Activated CD4-positive, alpha-beta T cell treated with anti-CD3 and anti-CD28 coated beads, Interleukin-2, amount 50 U/mL, for 48 hours (primary cell): ENCODE measurements at places on chromosomes 1 and 21.

DNA sequence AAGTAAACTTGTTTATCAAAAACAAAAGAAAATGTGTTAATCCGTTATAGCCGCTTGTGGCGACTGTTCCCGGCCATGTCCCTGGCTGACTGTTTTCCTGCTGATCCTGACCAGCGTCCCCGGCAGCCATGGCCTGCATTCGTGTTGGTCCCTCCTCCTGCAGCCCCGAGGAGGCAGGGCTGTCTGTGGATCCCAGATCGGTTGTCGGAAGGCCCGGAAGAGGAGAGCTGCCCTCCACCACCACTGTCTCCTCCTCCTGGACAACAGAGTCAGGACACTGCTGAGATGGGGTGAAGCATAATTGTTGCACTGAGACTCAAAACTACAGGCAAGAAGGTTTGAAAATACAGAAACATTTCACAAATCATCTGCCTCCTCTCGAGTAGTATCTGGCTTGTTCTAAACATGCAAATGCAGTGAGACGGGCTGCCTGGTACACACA is 3.6 kb upstream of the MXRA8 start:
- no peak for DNase-seq

- DNase-seq = no peak
Measured at GRCh38 chr1:32764826-32765569, 52.2 kb downstream of the YARS1 start.

DNA sequence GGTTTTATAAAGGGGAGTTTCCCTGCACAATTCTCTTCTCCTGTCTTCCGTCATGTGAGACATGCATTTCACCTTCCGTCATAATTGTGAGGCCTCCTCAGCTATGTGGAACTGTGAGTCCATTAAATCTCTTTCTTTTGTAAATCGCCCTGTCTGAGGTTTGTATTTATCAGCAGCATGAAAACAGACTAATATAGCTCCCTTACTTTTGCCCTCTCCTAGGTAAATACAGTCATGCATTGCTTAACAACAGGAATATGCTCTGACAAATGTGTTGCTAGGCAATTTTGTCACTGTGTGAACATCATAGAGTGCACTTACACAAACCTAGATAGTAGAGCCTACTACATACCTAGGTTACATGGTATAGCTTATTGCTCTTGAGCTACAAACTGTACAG is 616.8 kb downstream of the RWDD3 start:
- no peak for DNase-seq

DNA sequence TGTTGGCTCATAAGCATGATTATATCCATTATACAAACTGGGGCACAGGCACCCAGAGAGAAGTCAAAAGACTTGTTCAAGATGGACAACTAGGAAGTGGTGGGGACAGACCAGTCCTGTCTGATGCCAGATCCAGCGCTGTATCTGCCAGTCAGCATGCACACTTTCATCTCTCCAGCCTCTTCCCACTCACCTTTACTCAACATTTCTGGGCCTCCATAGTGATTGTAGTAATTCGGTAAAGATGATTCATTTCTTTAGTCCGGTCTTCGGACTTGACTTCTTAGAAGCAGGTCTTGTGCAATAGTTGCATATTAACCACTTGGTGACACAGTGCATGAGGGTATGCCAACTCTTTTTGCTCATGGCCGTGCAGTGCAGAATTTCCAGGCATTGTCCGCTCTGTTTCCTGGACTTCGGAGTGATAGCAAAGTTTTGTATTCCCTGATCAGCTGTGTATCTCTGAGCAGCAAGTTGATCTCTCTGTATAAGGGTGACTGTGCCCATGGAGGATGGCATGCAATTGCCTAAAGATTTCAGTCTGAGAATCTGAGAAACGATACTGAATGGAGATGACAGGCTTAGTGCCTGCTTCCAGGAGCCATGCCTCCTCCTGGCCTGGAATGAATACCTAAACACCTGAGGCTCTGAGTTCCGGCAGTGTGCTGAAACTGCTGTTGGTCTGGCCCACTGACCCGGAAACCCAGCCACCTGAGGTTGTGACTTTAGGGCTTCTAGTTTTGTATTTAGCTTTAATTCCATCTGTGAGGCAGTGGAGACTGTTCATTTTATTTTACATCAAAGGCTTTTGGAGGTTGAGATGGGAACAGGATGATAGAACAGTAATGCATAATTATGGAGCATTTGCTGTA is 39.0 kb downstream of the GALNT2 start:
- DNase-seq = peak; percentile 19

- no peak for DNase-seq
Measured at GRCh38 chr1:54016343-54017282, 1.4 kb downstream of the LDLRAD1 start.

DNA sequence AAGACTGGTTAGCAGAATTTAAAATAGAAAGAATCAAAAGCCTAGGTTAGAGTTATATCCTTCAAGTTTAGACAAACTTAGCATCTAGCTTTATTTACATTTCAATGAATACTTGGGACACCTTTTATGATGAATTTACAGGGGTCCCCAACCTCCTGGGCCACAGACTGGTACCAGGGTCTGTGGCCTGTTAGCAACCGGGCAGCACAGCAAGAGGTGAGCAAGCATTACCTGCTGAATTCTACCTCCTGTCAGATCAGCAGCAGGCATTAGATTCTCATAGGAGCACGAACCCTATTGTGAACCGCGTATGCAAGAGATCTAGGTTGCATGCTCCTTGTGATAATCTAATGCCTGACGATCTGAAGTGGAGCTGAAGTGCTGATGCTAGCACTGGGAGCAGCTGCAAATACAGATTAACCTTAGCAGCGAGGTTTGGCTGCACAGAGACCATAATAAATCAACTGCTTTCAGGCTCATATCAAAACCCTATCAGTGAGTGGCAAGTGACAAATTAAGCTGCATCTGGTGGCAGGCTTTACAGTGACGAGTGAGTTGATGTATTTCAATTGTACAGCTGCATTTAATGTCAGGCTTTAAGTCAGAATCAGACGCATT is 82.0 kb downstream of the UCHL5 start:
- no peak for DNase-seq

DNA sequence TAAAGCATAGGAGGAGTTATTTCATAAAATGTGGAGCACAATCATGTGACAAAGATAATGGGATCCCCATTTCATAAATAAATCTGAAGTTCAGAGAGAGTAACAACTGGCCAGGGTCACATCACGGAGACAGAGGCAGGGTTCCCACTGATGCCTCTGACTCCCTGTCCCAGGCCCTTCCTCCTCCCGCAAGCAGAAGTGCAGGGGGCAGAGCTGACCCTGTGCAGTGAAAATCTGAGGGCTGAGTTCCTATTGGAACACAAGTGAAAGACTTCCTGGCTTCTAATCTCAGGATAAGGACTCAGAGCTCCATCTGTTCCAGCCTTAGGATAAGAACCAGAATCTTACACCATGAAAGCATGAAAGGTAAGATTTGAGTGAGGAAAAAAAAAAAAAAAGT is 22.0 kb downstream of the SELL start:
- DNase-seq = no peak

DNA sequence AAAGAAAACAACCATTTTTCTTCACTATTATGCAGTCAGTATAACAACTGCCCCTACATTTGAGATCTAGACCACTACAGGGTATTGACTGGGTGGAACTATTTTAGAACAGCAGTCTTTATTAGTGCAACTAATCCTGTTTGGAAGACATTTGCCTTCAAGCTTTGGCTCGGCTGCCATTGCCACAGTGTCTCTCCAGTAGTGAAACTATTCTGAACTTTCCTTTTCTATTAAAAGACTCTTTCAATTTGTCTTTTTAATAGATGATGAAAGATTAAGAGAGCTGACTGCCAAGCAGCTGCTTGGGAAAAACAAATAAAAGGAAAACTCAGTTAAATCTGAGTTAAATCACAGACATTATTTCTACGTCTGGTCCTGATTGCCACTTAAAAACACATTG is 49.3 kb downstream of the LPGAT1 start:
- DNase-seq = no peak

DNA sequence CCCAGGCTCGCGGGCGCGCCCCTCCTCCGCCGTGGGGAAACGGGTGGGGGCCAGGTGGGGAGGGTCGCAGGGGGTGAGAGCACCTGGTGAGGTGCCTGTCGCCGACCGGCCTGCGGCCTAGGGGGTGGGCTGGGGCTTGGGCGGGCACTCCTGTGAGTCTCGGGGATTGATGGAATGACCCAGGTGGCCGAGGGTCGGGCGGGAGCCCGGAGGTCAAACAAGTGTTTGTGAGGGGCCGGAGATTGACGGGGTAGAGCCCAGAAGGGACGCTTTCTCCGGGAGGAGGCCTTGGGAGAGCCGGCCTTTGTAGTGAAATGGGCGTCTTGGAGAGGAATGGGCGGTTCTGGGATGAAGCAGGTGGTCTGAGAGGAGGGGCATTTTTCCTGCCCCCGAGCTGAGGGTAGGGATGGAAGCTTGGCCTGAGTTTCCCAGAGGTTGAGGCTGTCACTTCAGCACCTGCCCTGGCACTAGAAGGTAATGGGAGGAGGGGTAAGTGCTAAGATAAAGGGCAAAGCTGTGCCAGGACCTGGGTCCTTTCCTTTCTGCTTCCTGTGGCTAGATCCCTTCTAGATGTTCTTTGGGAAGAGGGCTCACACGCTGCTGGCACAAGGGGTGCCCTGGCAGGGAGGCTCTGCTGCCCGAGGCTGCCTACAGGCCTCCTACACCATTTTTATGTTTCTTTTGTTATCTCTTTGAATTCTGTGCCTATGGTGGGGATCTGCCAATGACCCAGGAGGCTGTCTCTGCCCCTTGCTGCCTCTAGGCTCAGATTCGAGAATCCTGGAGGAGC is 56.1 kb downstream of the NDUFS5 start:
- DNase-seq = no peak
